ENCODE measurements at places on chromosomes 3 and 15.

GRCh38 chr3:183327343-183327742, 74.3 kb downstream of the B3GNT5 start:
- no peak for DNase-seq

GRCh38 chr3:13013994-13014754, 59.1 kb downstream of the IQSEC1 start:
- no peak for DNase-seq

GRCh38 chr3:112133626-112134334, 732 bp upstream of the GCSAM start:
- no peak for DNase-seq

- no peak for DNase-seq
Observed at GRCh38 chr3:183896610-183897009, 11.9 kb upstream of the PARL start.

DNA sequence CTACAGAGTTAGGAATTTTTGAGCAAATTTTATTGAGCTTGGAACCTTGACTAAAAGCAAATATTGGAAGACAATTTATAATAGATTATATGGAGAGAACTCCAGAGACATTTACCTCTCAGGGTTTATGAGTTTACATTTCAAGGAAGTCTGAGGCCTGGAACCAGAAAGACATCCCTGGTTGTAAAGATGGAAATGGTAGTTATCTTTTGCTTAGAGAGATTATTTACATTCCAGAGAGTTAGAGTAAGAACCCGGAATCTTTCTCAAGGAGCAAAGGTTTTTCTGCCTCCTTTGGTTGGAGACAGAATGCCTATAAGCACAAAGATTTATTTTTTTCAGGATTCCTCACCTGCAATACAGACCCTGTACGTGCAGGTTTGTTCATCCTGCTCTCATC, 458.1 kb downstream of the TBL1XR1 start:
- no peak for DNase-seq

DNA sequence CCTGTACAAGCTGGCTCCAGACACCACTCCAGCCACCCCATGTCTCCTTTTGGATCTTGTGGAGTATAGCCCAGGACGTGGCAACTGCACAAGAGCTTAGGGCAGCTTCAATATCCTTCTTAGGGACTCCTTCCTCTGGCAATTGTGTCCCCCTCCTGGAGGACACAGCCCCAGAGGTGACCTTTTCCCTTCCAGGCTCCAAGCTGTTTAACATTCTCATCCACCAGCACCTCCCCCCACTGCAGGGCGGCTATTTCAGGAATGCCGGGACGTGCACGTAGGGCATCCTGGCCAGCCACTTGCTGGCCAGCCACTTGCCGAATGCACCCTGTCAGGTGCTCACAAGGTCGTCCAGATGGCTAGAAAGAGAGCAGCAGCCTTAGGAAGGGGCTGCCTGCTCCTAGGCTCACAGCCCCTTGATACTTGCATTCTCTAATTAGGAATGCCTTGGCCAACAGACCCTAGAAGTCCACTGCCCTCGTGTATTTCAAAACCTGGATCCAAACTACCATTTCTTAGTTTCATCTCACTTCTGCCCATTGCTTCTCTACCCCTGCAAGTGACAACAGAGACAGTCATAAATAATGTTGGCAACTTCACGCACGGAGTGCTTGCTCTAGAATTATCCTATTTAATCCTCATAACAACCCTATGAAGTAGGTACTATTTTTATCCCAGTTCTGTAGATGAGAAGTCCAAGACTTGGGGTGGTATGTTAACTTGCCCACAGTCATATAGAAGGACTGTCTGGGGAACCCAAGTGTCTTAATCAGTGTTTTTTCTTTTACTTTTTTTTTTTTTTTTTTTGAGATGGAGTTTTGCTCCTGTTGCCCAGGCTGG, 24.5 kb upstream of the IDH2 start:
- DNase-seq, result no peak

DNA sequence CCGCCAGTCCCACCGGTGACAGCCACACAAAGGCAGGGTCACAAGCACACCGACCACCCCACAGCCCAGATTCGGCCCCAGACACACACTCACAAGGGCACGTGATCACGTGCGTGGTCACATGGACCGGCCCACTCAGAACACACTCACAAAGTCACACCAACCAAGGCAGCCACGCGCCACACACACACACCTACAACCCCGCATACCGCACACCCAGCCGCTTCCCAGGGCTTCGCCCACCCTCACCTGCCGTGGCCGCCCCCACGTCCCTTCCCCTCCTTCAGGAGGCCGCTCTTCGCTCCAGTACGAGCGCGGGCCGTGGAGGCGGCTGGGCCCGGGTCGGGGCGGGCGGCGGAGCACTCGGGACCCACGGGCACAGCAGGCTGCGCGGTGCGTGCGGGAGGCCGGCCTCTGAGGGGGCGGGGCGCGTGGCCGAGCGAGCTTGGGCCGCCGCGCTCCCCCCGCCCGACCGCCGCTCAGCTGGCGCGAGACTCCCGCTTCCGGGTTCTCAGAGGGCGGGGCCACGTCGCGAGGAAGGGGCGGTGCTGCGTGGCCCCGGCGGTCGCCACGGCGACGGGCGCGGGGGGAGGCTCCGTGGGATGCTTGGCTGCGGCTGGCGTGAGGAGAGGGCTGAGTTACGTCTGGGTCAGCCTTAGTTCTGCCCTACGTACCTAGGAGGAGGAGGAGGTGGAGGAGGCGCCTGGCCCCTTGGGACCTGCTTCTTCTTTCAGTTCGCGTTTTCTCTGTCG, at the start of gene SPG21:
Gene SPG21 (minus strand): TSS at position 499 of the 752 bp plus-strand sequence. CDS start 6,345 bp downstream, outside the sequence.
- peak; percentile 94 for DNase-seq

- no peak for DNase-seq
Observed at GRCh38 chr15:90872486-90873184, 4.2 kb downstream of the FURIN start.

GRCh38 chr3:140376136-140376889, 301.6 kb upstream of the TRIM42 start:
- DNase-seq, result no peak

DNA sequence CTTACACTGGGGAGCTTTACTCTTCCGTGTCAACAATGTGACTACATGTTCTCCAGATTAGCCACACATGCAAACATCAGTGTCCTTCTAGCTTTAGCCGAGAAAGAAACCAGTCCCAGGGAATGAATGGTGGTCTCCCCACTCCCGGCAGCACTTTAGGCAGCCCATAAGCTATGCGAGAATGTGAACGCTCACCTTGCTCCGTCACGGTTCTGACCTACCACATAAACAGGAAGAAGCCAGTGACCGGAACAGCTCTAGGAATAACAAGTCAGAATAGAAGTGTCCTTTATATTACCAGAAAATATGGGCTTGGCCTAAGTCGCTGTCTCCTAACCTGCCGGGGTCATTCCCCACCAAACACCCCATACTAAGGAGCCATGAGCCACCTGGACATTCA, 98.0 kb upstream of the ABHD17C start:
- no peak for DNase-seq

- no peak for DNase-seq
Observed at GRCh38 chr3:33044676-33045075, 52.3 kb downstream of the GLB1 start.

- no peak for DNase-seq
Observed at GRCh38 chr3:39548282-39548681, 80.8 kb downstream of the MOBP start.

DNA sequence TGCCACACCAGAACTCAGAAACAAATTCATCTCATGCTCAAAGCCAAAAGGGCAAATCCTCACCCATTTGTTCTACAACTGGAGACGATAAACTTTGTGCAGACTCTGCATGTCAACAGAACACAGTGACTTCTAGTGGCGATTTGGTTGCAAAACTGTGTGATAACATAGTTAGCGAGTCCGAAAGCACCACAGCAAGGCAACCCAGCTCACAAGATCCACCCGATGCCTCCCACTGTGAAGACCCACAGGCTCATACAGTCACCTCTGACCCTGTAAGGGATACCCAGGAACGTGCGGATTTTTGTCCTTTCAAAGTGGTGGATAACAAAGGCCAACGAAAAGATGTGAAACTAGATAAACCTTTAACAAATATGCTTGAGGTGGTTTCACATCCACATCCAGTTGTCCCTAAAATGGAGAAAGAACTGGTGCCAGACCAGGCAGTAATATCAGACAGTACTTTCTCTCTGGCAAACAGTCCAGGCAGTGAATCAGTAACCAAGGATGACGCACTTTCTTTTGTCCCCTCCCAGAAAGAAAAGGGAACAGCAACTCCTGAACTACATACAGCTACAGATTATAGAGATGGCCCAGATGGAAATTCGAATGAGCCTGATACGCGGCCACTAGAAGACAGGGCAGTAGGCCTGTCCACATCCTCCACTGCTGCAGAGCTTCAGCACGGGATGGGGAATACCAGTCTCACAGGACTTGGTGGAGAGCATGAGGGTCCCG, 199.7 kb downstream of the AKAP13 start:
- DNase-seq, result no peak

- no peak for DNase-seq
Observed at GRCh38 chr3:69385723-69386555, at the start of gene FRMD4B. FRMD4B (minus strand) TSS chr3:69386088; CDS start chr3:69385989, 99 bp downstream.

GRCh38 chr3:43243590-43244587, 42.5 kb upstream of the SNRK start:
- peak; percentile 6 for DNase-seq
